ENCODE measurements at places on chromosomes 12 and 14.

DNA sequence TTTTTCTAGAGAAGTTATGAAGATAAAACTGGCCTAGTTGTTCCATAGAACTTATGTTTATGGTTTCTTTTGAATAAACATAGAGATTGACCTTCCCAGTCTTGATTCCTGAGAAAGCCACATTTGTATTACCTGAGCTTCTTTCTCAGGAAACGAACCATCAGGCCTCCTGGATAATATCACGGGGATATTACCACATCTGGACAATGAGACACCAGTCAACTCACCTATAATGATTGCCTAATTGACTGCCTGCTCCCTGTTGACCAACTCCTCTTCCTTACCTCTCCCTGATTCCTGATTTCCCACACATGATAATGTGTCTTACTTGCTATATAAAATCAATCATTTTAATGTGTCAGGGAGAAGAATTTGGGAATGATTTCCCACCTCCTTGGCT, 822.7 kb downstream of the LRFN5 start:
- H3K4me1 ChIP-seq, result no peaks in the 10 kb centered on the region
- DNase-seq, result no peak
- no peak overlapping the region for H3K4me3 ChIP-seq
- no peaks in the 10 kb centered on the region for H3K27me3 ChIP-seq
- no peak overlapping the region for H3K27ac ChIP-seq
- H3K36me3 ChIP-seq, result no peaks in the 10 kb centered on the region

- no peak overlapping the region for H3K4me3 ChIP-seq
- H3K36me3 ChIP-seq, result no peaks in the 10 kb centered on the region
- no peak overlapping the region for H3K27ac ChIP-seq
- H3K4me1 ChIP-seq, result no peaks in the 10 kb centered on the region
Observed at GRCh38 chr12:12870465-12870864, 20.9 kb upstream of the GPRC5A start.

DNA sequence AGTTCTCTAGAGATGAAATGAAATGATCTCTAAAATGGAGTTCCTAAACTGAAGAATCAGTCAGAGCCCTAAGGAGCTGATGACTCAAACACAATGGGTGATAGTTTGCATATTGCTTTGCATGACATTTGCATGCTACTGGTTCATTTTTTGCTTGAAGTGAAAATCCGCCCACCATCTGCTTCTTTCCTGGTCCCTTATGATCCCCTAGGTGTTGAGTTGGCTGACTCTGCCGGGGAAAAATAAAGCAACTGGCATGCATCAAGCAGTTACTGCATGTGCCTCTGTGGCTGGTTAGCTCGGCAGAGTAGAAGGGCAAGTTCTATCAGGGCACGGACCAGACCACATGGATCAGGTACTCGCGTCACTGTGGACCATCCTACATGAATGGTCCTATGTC, 151.1 kb downstream of the PPM1H start:
- H3K36me3 ChIP-seq, result no peaks in the 10 kb centered on the region
- H3K27me3 ChIP-seq, result no peaks in the 10 kb centered on the region
- DNase-seq, result no peak
- H3K27ac ChIP-seq, result no peak overlapping the region
- H3K4me3 ChIP-seq, result no peak overlapping the region

GRCh38 chr14:38973083-38973700, 129.8 kb downstream of the SEC23A start:
- H3K36me3 ChIP-seq, result no peaks in the 10 kb centered on the region
- no peak overlapping the region for H3K27ac ChIP-seq
- no peaks in the 10 kb centered on the region for H3K27me3 ChIP-seq

Measured in neural progenitor cell (in vitro differentiated cells).